ENCODE measurements at places on chromosomes 1 and 21.

- no peak for DNase-seq
These were observed at the start of gene SLAMF6 for GRCh38 chr1:160522622-160523345. TSS of gene SLAMF6 (minus strand) at chr1:160523255. CDS start at chr1:160523192, 63 bp downstream.

- DNase-seq: no peak
These were observed 501 bp downstream of the FBXO6 start for GRCh38 chr1:11664336-11665065.

- DNase-seq: no peak
These were observed 18.4 kb upstream of the DNASE2B start for GRCh38 chr1:84379917-84380180.

DNA sequence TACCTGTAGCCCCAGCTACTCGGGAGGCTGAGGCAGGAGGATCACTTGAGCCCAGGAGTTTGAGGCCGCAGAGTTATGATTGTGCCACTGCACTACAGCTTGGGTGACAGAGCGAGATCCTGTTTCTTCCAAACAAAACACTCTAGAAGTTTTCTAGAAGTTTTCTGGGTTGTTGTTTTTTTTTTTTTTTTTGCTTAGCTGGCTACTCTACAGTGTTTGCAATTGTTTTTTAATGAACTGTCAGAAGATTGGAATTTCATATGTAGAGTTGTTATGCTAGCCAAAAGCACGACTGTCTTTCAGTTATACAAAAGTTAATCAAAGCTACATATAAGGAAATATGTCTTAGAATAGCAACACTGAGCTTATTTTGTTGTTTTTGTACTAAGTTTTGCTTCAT is 30.9 kb upstream of the NEXN start:
- no peak for DNase-seq

- DNase-seq: no peak
These were observed 174.3 kb downstream of the ADGRL2 start for GRCh38 chr1:81974883-81975555.

DNA sequence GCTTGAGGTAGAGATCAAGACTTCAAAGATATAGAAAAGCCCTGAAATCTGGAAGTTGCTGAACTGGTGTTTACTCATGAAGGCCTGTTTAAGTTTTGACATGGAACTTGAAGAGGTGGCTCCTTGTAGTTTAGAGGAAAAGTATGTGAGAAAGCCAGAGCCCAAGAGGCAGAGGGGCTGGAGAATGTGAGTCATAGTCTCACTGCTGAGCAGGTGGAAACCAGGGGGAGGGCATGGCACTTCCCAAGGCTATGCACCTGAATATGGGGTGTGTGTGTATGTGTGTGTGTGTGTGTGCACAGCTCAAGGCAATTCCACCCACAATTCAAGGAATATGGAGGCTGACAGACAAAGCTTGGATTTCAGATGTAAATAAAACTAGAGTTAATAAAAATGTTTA is 46.8 kb upstream of the C1orf198 start:
- DNase-seq: peak; percentile 53

DNA sequence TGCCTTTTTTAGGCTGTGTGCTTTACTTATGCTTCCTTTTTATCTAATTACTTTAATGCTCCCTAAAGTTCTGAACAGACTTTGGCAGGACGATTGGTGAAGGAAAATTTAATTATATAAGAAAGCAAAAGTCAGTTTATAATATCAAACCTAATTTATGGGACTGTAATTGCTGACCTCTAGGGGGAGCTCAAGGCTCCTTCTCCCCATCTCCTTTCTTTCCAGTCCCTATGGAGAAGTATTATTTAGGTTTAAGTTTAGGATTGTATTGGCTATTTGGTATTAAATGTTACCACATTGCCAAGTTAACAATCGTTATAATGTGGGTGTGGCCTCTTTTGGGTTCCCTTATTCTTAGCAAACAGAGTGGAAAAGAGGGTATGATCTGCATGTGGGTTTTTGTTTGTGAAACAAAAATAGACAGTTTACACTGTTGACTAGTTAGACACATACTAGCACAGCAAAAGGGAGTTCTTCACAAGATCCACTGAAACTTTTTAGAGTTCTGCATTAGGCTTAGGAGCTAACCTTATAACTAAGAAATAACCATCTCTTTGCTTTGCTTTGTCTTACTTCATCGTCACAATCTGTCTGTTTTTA is 48.2 kb upstream of the TNFSF4 start:
- no peak for DNase-seq

GRCh38 chr1:56533197-56533596 is 46.2 kb downstream of the PLPP3 start:
- no peak for DNase-seq

- DNase-seq: no peak
These were observed 339 bp downstream of the PTGS2 start for GRCh38 chr1:186679924-186680244.

GRCh38 chr1:58104960-58105359 is 441.6 kb downstream of the OMA1 start:
- no peak for DNase-seq

GRCh38 chr1:202233804-202234203 is 40.2 kb downstream of the LGR6 start:
- DNase-seq: no peak

- no peak for DNase-seq
These were observed 5.3 kb downstream of the LRRC47 start for GRCh38 chr1:3790952-3791351.

DNA sequence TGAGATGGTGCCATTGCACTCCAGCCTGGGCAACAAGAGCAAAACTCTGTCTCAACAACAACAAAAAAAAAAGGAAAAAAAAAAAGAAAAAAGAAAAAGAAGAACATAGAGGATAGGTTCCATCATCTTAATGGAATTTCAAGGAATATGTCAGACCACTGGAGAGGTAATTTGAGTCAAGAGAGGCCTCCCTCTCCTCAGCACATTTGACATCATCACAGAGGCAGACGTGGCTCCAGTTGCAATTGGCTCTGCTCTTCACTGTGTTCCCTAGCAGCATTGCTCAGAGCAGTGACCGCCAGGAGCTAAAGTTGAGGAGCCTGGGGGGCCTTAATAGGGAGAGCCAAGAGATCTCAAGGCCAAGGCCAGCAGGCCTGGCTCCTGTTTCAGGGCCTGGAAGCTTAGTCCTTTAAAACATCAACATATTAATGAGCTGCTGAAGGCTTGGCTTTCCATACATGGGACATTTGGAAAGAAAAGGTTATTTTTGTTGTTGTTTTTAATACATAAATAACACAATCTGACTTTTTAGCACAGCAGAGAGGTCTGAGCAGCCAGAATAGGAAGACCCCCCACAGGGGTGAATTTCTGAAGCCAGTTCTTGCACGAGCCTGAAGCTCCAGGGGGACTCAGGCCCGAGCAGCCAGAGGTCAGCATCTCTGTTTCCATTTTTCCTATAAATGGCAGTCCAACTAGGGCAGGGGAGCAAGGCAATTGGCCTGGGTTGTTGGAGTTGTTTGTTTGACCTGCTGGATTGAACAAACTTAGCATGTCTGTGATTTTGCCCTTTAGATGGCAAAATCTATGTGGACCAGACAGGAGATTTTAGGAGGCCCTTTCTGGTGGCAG is 118.3 kb upstream of the FGGY start:
- DNase-seq: peak; percentile 79

DNA sequence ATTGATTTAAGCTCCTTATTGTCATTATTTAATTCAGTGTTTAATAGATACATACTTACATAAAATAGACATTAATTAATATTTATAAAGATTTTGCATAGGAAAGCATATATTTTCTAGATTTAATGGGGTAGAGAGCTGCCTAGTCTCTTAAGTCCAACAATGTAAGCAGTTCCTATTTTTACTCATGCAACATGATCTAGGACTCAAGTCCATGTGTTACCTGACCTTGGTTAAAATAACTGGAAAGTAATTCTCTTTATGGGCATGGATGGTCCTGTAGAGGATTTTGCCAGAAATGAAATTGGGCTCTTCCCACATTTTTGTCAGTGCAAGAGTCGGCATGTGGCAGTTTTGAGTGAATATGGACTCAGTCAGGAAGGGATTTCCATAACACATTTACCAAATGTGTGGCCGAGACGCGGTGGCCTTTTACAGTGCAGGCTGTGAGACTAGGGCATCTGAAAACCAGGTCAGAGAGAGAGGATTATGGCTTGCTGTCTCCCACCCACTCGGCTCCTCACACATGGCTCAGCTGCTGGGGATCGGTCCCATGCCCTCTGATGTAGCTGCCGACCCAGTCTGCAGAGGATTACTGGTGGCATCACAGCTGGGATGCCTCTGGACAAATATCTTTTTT is 6.2 kb upstream of the KIF1B start:
- no peak for DNase-seq

- DNase-seq: no peak
These were observed 9.3 kb upstream of the ETS2 start for GRCh38 chr21:38796424-38796823.

GRCh38 chr1:35683012-35683411 is 35.7 kb downstream of the C1orf216 start:
- DNase-seq: no peak

DNA sequence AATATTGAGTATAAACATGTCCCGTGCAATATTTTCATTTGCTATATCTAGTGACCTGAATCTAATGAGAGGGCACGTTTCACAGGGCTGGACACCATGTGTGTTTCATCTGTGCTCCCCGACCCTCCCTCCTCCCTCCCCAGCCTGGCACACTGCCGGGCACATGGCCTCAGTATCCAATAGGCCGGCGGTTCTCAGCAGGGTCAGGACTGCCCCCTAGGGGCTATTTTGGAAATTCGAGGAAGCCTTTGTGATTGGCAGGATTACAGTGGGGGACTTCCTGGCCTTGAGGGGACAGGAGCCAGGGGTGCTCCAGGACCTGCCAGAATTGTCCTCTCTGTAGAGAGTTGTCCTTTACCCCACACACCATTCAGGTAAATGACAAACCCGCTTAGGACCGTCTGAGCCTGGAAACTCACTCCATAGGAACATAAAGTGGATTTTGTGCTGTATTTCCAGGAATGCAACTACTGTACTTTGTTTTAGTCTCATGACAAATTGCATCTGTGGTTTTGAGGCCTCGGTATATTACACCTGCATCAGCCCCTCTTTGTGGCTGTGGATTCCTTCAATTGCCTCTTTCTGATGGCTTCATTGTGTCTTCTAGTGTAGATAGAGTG is 109.5 kb upstream of the SIM2 start:
- DNase-seq: no peak

GRCh38 chr1:42765269-42765668 is 1.6 kb downstream of the P3H1 start:
- no peak for DNase-seq

DNA sequence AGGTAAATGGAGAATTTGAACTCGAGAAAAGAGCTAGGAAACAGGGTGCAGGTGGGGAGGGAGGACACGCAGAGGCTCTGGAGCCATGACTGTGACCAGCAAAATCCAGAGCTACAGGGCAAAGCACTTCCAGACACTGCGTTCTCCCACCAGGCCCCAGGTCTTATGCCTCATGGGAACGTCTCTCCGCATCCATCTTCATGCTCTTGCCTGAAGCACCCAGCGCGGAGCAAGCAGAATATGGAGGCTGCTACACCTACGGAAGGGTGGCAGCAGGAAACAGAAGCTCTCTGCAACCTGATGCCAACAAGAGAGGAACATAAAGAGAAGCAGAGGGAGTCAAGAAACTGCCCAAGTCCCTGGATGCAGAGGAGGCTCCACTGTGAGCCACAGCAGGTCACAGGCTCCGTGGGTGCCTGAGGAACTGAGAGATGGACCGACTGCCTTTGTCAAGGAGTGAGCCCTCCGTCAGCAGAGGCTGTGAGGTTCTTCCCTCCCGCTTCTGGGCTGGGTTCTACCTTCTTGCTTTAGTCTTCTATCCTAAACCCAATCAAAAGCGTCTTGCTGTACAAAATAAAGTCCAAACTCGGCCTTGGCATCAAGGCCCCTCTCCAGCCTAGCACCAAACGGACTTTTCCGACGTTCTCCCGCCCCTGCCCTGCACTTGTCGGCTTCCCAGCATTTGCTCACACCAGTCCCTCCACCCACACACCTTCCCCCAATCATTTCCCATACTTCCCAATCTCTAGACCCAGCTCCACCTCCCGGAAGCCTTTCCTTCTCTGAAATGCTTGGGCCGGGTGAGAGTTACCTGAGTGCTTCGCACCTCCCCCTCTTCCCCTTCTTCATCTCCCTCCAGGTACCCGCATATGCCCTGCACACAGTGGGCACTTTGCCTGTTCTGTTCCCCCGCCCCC is 930 bp downstream of the DHCR24 start:
- DNase-seq: no peak

DNA sequence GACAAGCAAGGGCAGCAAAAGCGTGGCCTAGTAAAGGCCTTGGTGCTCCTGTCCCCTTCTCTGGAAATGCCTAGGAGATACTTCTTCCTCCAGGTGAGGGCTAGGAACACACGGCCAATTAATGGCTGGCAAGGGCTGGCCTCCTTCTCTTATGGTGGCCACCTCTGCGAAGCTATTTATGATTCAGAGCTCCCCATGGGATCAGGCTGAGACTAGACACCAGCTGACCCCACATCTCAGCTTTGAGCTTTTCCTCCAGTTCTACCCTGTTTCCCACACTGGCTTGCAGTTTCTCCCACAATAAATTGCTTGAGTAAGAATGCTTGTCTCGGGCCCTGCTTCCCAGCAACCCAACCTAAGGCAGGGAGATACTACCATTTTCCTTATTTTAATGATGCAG is 53.7 kb downstream of the CAMK2N1 start:
- no peak for DNase-seq

GRCh38 chr1:44812822-44813543 is 4.7 kb downstream of the BTBD19 start:
- no peak for DNase-seq

GRCh38 chr1:54894271-54894670 is 7.3 kb upstream of the DHCR24 start:
- DNase-seq: no peak

DNA sequence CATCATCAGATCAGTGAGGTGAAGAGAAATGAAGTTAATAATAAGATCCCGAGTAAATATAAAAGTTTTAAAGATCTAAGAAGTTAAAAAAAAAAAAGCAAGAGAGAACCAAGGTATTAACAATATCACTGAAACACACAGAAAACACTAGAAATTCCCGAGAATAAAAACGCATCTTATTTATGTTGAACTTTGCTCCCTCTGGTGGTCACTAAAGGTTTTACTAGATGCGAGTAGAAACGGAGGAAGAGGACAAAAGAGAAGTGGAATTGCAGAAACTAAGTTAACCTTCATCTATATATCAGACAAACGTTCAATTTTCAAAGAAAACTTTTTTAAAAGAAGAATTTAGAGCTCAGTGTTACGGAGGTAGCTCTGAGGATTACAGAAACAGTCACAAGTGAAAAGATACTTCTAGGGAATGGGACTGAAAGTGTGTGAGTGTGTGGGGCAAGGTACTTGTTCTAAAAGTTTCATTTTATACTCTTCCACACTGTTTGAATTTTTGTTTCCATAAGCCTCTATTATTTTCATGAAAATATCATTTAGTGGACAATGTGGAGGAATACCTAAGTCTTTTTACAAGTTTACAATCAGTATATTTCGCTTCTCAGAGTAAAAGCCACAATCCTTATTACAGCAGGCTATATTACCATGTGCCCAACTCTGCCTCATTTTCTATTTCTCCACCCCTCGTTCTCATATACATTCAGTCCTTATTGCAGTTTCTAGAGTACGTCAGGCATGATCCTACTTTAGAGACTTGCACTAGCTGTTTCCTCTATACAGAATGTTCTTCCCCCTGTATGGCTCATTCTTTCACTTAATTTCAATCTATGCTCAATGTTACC is 19.7 kb downstream of the ACBD6 start:
- no peak for DNase-seq
